ENCODE measurements at places on chromosomes 13 and 19.

DNA sequence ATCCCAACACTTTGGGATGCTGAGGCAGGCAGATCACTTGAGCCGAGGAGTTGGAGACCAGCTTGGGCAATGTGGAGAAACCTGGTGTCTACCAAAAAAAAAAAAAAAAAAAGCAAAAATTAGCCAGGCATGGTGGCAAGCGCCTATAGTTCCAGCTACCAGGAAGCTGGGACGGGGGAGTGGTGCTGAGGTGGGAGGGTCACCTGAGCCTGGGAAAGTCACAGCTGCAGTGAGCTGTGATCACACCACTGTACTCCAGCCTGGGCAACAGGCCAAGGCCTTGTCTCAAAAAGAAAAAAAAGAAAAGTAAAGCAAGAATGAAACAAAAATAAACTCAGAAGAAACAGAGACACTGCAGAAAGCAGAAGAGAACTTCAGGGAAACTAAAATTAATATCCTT is 31.6 kb downstream of the MTRF1 start:
- DNase-seq = no peak

- no peak for DNase-seq
These were observed 131.5 kb downstream of the IER2 start for GRCh38 chr19:13281567-13282291.

DNA sequence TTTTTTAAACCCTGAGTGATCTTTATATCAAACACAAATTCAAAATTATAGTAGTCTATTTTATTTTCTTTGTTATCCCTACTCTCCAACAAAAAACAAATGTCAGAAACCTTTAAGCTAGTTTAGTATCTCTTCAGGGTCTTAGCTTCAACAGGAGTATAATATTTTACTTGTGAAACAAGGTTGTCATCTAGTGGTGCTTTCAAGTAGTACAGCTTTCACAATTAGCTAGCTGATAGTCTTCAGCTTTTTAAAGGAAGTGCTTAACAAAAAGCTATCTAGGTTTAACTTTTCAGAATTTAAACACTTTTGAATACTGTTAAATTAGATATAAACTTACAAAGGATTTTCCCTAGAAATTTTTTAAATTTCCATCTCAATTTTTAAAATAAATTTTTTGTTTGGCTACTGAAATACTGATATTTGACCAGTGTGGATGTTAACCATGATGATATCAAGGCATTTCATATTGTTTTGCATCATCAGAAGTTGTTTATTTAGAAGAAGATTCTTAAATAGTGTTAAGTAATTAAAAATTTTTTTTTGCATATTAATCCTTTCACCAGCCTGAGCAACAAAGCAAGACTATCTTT is 34.2 kb downstream of the TDRD3 start:
- no peak for DNase-seq

- no peak for DNase-seq
These were observed 22.3 kb downstream of the EPS15L1 start for GRCh38 chr19:16449330-16449961.

DNA sequence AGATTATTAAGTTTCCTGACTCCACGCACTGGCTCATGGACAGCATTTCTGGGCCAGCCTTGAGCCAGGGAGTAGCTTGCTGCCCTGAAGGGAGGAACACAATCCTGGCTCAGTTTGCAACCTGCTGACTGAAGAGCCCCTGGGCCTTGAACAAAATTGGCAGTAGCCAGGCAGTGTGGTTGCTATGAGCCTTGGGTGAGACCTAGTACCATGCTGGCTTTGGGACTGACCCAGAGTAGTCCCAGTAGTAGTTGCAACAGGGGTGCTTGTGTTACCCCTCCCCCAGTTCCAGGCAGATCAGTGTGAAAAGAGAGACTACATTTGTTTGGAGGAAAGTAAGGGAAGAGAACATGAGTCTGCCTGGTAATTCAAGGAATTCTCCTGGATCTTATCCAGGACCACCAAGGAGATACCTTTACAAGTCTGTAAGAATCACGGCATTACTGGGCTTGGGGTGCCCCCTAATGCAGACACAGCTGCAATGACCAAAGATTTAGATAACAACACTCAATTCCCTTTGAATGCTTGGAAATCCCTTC is 22.0 kb downstream of the ITGBL1 start:
- no peak for DNase-seq

DNA sequence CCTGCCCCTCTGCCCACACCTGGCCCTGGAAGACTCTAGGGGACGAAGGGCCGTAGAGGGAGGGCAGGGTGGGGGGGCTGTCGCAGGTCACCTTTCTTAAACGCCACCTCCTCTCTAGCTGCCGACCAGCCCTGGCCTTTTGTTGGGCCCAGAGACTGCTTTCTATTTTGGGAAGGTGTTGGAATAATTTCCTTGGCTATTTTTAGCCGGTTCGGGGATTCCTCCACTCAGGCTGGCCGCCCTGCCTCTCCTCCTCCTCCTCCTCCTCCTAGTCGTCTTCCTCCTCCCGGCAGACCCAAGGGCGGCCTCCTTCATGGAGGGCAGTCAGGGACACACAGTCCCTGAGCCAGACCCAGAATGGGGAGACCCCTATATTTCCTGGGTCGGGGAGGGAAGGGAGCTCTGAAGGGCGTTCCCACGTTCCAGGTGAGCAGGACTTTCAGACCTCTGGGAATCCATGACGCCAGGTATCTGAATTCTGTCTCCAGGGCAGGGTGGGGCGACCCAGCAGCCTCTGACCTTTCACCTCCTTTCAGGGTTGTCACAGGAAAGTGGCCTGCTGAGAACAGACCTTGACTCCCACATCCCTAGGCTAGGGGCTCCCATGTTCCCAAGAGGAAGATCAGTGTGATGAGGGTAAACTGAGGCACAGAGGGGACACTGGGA is 19.9 kb downstream of the GADD45B start:
- no peak for DNase-seq

- no peak for DNase-seq
These were observed 767.4 kb downstream of the SLITRK6 start for GRCh38 chr13:85031771-85032170.

DNA sequence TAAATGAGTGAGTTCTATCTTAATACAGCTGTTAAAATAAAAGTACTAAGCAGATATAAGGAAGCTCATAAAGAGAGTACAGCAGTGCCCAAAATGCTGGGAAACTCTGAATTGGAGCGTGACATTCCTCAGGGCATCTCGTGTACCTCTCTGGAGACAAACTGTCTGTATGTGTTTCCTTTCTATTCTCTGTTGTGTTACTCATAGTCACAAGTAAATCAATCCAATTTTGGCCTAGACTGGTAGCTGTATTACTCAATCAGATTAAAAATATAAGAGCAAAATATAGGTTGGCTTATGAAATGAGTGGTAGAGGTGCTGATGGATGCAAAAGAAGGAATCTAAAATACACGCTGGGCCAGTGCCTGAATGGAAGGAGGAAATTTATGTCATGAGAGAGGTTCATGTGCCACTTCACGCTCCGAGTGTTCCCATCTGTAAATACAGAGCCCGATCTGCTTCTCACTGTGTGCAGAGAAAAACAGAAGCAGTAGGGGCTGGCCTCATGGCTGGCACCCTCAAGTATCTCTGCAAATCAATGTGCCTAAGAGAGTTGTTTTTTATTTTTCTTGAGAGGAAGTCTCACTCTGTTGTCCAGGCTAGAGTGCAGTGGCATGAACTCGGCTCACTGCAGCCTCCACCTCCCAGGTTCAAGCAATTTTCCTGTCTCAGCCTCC is 58.7 kb upstream of the RGCC start:
- no peak for DNase-seq

GRCh38 chr13:111202745-111203144 is 87.6 kb downstream of the ARHGEF7 start:
- no peak for DNase-seq

DNA sequence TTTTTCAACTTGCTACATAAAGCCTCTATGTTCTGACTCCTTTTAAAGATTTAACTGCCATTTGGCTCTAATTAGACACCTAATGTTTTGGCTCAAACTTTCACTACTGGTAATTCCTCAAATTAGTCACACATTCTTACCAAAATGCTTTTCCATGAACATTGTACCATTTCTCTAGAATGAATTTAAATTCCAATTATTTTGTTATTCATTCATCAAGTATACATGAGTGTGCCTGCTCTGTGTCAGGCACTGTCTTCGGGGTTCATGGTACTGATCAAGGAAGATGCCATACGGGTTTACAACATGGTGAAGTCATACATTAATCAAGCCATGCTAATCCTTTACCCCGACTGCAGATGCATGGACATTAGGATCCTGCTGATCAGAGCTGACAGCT is 69.1 kb upstream of the POSTN start:
- no peak for DNase-seq

GRCh38 chr13:26541678-26542568 is 15.6 kb upstream of the WASF3 start:
- no peak for DNase-seq

DNA sequence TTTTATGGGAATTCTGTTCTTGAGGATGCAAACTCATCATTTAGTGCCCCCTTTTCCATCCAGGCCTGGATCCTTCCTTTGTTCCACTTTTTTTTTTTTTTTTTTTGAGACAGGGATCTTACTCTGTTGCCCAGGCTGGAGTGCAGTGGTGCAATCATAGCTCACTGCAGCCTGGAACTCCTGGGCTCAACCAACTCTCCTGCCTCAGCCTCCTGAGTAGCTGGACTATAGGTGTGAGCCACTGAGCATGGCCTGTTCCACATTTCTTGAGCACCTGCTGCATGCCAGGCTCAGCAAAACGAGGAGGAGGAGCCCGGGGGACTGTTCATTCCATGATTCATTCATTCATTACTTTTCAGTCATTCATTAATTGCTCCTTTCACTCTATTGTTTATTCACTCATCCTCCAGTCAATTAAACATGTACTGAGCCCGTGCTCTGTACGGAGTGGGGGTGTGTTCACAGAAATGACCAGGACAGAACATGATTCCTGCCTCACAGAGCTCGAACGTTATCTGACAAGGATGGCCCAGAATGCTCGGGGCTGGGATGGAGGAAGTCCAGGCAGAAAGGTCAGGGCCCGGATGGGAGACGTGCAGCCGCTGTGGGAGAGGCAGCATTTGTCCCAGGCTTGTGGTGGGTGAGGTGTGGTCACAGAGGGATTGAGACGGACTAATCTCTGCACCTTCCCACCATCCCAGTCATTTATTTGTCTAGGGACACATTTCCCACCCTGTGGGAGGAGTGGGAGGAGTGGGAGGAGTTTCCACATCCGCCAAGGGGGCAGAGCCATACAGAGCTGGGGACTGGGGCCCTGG is 51.2 kb upstream of the SHKBP1 start:
- DNase-seq = no peak

- DNase-seq = no peak
These were observed 2.1 kb upstream of the ADGRE3 start for GRCh38 chr19:14676762-14677161.

DNA sequence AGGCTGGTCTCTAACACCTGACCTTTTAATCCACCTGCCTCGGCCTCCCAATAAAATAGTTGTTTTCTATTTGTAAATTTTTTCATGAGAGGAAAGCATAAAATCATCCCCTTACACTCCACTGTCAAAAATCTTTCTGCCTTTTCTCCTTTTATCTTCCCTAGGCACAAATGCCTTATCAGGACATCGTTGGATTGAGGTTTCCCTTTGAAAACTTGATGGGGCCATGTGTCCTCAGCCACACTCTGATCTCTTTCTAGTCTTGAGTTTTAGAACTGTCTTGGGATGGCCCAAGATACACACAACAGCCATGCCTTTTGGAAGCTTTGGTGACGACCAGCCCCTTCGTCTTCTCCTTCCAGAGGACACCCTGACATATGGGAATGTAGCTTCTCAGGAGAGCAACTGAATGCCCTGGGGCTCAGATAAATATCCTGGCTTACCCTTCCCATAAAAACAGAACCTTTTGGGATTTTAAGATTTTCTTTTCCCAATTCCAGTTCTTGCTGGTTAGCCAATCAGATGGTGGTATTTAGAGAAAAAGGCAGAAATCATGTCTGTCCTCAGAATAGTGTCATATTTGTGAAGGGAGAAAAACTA is 112.4 kb downstream of the ZNF429 start:
- no peak for DNase-seq

GRCh38 chr19:20244356-20244755 is 77.3 kb downstream of the ZNF486 start:
- DNase-seq = no peak

- no peak for DNase-seq
These were observed 194.9 kb downstream of the LACC1 start for GRCh38 chr13:44074611-44075010.

DNA sequence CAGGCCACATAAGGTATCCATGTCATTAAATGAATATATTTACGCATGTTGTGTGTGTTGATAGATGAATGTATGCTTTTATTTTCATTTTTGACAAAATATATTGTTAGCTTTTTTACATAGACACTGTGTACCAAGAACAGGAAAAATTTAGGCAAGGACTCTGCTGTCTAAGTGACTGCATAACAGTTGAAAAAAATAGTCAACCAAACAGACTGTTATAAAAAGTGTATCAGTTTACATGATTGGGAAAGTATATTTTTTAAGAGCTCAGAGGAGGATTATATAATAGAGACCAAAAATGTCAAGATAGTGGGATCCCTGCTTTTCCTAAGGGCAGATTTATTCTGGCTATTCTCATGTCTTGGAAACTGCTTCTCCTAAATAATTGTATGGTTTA is 858.0 kb downstream of the SLITRK1 start:
- no peak for DNase-seq

DNA sequence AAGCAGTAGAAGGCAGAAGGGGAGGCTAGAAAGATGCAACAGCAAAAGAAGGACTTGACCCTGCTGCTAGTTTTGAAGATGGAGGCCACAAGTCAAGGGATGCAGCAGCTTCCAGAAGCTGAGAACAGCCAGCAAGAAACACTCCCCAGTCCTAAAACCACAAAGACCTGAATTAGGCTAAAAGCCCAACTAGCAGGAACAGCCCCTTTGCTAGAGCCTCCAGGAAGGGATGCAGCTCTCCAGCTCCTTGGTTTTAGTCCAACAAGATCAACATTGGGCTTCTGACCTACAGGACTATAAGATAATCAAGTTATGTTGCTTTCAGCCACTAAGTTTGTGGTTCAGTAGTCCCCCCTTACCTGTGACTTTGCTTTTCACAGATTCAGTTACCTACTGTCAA is 10.5 kb upstream of the LATS2 start:
- no peak for DNase-seq

- no peak for DNase-seq
These were observed 3.7 kb upstream of the SBK2 start for GRCh38 chr19:55540619-55541018.

DNA sequence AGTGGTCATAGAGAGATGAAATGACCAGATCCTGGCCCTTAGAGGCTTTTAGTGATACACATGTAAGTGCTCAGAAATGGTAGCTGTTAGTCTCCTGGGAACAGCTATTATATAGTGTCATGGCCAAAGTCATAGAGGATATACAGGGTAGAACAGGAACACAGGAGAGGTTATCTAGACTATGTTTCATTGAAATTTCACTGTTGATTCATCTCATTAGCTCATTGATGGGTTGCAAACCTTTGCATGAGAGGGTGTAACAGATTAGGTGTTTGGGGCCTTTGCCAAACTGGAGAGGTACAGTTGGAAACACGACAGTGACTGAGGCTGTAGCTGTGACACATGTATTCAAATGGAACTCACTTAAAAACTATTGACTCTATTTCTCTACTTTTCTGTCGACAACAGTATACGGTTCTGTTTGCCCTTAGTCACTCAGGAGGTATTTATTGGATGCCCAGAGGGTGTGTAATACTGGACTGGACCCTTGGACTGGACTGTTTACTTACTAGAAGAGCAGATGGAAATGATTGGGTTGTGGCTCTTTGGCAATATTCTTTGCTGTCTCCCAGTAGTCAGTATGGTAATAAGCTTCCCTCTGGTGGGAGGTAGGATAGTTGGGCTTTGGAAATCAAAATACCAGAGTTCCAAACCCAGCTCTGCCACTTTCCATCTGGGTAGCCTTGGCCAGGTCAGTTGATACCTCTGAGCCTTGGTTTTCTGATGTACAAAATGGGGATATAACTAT is 29.8 kb downstream of the ARHGAP35 start:
- DNase-seq = no peak

Data from activated T-cell treated with anti-CD3 and anti-CD28 coated beads for 24 hours (primary cell).